Bladder microvascular endothelial cell (primary cell): ENCODE measurements at places on chromosomes 7 and 10. TPM values are rescaled to one million over a fixed set of nuclear protein-coding genes. Genes with fewer than 3 reads are reported as not detected.

Gene KLHL7
- total RNA-seq: 19.1 and 25.6 TPM in 2 replicates

Gene HYAL4
- total RNA-seq: 1.2 TPM in 1 of 2 replicates, not detected in the other

Gene CTBP2
- 84.2 and 160 TPM in 2 replicates for total RNA-seq

Gene CALHM2
- 13.6 and 15.5 TPM in 2 replicates for total RNA-seq

Gene IRF5
- total RNA-seq: under 0.01 and 0.19 TPM in 2 replicates

Gene SPDYE11
- total RNA-seq: not detected in 2 replicates

Gene PNLIP
- not detected in 2 replicates for total RNA-seq

Gene UNCX
- total RNA-seq: not detected in 2 replicates
